ENCODE measurements at places on chromosomes 3 and 15.

GRCh38 chr3:147412917-147413685, 3.9 kb downstream of the ZIC1 start:
- no peak for DNase-seq

- DNase-seq = no peak
These were observed 42.0 kb downstream of the CD86 start for GRCh38 chr3:122097141-122097540.

- no peak for DNase-seq
These were observed 545.5 kb downstream of the NAALADL2 start for GRCh38 chr3:175404621-175405020.

DNA sequence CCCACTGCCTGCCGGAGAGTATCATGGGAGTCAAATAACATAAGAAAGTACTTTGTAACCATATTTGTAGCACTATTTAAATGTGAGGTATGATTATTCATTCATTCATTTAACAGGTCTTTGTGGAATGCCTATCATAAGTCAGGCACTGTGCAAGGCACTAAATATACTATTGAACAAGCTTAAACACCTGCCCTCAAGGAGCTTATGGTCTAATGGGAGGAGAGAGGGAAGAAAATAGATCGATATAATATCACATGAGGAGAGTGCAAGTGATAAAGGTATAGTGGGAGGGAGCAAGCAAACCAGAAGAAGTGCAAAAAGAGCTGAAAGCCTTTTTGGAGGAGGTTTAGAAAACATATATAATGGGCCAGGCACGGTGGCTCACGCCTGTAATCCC, 3.3 kb upstream of the HERC1 start:
- no peak for DNase-seq

DNA sequence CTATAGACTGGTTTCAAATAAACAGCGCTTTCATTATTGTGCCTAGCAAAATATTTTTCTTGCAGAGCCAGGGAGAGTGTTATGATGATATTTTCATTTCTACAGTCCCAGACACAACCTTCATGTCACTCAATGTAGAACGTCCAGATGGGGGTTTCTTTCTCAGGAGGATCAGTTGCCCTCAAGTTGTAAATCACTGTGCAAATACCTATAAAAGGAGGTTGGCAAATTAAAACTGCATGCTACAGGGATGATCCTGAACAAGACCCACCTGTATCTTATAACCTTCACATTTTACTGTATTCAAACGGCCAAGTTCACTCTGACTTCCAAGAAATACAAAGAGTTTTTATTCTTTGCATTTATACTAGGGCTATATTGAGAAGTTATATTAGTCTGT, 486.0 kb downstream of the EDEM1 start:
- DNase-seq = no peak

DNA sequence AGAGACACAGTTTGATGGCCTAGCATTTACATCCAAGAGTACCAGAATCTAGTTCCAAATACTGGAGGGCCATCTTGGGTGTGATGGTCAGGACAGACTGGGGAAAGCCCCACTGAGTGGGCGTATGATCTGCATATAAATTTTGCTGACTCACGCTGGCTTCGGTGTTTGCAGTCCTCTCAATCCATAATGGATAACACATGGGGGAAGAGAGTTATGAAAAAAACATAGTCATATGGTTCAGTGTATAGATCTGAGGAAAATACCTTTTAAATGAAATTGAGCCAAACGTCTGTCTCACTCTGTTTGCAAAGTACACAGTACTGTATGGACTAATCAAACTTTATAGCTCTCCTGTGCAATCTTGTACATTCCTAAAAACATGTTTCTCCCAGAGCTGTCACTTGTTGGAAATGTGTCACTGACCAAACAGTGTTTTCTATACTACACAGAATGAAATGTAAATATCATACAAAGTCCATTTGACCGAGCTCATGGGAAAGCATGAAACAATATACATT, 125.3 kb upstream of the THBS1 start:
- DNase-seq = no peak

DNA sequence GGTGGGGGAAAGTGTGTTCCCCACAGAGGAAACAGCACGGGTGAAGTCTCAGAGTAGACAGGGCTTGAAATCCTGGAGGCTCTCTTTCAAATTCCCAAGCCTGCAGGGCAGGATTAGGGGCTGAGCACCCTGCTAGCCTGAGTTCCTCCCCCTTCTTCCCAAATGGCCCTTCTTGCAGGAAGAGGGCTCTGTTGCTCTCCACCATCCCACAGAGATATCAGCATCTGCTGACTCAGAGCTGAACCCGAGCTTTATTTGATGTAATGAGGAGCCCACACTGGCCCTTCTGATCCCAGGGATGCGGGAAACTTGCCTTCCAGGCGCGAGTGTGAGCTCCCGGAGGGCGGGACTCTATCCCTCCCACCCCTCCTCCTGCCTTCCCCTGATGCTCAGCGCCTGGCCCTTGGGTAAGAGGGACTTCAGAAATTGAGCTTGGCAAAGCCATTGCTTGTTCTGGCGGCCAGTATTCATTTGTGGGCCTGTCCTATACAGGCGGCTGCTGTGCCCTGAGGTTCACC, 1.4 kb upstream of the STRA6 start:
- no peak for DNase-seq

GRCh38 chr15:69468241-69469121, 15.9 kb downstream of the RPLP1 start:
- peak; percentile 78 for DNase-seq

GRCh38 chr3:123225016-123225415, 23.3 kb downstream of the SEC22A start:
- no peak for DNase-seq

- no peak for DNase-seq
These were observed 938 bp downstream of the DZIP3 start for GRCh38 chr3:108590460-108590859.

DNA sequence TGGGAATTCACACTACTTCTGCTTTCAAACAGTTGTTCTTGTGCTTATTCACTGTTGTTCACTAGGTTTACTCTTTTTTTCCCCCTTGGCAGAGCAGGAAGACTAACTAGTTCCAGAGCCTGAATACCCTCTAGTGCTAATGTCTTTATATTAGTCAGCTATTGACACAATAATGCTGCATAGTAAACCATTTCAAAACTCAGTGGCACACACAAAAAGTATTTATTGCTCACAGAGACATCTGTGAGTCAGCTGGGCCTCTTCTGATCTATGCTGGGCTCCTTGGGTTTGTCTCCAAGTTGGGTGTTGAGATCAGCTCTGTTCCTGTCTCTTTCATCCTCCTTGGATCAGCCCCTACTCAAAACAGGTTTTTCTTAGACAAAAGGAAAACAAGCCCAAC, 51.1 kb downstream of the RSRC1 start:
- DNase-seq = no peak

DNA sequence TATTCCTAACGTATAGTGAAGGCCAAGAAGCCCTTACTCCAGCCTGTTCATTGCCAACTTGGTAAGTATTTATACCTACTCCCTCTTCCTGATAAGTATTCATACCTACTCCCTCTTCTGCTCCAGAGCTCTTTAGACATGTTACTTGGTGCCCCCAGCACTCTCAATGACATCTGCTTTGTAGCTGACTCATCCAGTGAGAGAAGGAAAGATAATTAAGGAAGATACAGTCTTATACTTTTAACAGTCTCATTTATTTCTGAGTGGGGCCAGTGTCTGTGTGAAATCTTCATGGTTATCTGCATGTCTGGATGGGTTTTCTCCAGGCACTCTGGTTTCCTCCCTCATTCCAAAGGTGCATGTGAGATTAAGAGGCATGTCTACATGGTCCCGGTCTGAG, 698.7 kb downstream of the FHIT start:
- DNase-seq = no peak

GRCh38 chr15:52121896-52122295, 9.3 kb upstream of the BCL2L10 start:
- no peak for DNase-seq

DNA sequence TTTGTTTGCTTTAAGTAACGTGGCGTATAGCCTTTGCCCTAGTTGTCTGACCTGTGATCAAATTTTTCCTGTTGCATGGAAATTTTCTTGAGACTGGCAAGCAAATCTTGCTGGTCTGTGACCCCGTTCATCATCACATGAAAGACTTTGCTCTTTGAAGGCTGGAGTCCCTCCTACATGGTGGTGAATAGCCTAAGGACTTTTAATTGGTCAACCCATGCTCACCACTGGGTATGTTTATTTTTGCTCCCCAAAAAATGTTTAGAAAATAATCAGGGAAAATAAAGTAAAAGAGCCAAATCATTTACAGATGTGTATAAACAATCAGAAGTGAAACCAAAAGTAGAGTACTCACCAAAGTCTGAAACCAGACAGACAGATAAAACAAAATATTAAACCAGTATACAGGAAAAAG, 1075.3 kb upstream of the ALCAM start:
- DNase-seq = no peak

DNA sequence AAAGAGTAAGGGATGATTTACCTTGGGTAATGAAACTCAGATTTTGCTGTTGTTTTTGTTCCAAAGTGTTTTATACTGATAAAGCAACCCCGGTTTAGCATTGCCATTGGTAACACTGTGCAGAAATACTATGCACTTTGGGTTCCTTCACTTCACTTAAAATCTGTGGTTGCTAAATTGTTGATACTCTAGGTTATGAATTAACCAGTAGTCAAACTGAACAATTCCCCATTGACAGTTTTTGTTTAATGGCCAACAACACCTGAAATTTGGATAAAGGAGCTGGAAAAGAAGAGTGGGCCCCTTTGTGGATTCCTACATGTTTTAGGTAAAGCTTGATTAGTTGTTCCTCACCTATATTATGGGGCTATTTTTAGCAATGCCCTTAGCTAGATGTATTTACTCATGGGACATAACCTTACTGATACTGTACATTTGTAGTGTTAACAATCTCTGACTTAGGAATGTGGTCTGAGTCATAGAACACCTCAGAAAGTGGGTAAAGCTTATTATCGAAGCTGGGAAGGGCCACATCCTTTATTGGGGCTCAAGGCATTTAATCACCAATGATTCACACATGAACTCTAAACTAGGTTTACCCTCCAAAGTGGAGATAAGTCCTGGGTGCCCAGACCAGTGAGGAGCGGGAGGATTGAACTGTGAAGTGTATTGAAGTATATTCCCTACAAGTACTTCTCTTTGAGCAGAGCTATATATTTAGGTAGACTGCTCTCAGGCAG, 29.5 kb upstream of the THRB start:
- no peak for DNase-seq
